CD4-positive, alpha-beta T cell treated with Interleukin-6 at 100 ng/mL for 8 hours (primary cell): ENCODE measurements at places on chromosomes 11 and 22.
A peak's percentile ranks its signal among the peaks of the same experiment; 100 is the strongest.

GRCh38 chr22:46366801-46367706, 31.5 kb downstream of the TRMU start:
- DNase-seq, result no peak

- peak; percentile 15 for DNase-seq
Observed at GRCh38 chr11:47259232-47259977, 1.6 kb downstream of the NR1H3 start.

GRCh38 chr11:2277933-2278523, 7.6 kb upstream of the ASCL2 start:
- DNase-seq, result no peak

DNA sequence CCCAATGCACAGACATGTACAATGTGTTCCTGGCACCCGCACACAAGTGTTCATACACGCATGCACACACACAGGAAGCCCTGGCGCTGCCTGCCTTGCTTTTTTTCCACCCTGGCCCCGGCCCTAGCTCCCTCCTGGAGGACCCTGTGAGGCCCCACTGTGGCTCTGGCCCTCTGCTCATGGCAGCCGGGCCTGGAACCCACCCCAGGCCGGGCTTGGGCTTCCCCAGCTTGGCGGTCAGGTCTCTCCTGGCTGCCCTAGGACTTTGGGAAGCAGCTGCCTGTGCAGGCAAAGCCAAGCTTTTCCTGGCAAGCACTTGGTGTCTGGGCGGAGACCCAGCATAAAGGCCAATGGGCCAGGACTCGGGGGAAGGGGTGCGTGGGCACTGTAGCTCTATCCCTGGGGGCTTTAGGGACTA, 30.5 kb downstream of the CD82 start:
- DNase-seq, result peak; percentile 33

- no peak for DNase-seq
Observed at GRCh38 chr11:124445646-124446150, at the start of gene OR8B8. Gene OR8B8, minus strand, starts transcription at chr11:124445696. Its CDS starts 4,611 bp downstream, at chr11:124441085.

GRCh38 chr22:27720860-27721259, 80.7 kb downstream of the MN1 start:
- no peak for DNase-seq

GRCh38 chr22:25823276-25823675, 81.3 kb downstream of the MYO18B start:
- no peak for DNase-seq

- no peak for DNase-seq
Observed at GRCh38 chr11:12698048-12698447, 23.8 kb downstream of the TEAD1 start.

DNA sequence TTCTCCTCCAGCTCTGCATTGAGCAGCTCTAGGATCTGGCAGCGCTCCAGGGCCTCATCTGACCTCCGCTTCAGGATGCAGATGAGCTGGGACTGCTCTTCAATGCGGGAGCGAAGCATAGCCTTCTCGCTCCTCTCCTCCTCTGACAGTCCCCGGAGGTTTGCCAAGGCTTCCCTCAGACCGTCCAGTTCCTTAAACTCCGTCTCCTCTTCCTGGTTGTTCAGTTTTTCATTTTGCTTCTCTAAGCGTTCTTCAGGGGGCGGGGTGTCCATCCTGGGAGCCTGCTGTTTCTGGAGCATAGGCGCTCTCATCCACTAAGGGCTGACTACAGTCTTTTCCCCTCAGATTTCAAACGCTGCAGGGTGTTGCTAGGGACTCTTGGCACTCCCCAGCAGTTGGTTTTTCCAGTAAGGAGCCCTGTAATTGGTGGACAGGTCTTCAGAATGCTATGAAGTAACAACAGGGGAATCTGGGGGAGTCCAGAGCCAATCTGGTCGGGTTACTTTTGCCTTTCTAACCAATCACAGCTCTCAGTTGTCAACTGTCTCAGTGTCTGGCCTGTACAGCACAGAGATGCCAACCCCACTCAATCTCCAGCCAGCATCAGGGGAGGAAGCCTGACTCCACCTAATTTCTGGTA, at the start of gene CCDC89:
Gene CCDC89 (minus strand): TSS at position 376 of the 640 bp plus-strand sequence. CDS start 65 bp downstream, at position 311.
- no peak for DNase-seq

DNA sequence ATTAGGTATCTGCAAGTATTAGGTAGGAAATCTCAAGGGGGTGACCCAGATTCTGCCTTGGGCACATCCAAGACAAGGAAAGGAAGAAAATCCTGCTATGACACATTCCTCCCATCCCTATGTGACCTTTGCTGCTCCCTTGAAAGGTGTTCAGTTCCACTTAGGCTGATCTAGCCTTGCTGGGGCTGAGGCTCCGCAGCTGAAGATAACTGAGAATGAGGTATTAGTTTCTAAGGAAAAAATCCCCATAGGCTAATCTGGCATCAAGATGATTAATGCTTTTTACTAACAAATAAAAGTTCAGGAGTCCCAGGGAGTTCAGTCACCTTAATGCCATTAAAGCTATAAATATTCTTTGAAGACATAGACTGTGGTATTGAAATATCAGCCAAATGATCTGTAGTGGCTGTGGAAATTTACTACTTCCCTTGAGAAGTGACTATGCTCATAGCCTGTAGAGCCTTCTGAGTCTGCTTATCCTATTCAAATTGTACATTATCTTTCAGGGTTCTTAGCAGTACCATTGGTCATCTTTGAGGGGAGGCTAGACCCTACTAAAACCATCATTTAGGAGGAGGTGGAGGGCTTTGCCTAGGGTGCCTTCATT, 239.9 kb upstream of the RAG2 start:
- DNase-seq, result no peak

GRCh38 chr22:37518509-37519267, 527 bp downstream of the CARD10 start:
- DNase-seq, result no peak

DNA sequence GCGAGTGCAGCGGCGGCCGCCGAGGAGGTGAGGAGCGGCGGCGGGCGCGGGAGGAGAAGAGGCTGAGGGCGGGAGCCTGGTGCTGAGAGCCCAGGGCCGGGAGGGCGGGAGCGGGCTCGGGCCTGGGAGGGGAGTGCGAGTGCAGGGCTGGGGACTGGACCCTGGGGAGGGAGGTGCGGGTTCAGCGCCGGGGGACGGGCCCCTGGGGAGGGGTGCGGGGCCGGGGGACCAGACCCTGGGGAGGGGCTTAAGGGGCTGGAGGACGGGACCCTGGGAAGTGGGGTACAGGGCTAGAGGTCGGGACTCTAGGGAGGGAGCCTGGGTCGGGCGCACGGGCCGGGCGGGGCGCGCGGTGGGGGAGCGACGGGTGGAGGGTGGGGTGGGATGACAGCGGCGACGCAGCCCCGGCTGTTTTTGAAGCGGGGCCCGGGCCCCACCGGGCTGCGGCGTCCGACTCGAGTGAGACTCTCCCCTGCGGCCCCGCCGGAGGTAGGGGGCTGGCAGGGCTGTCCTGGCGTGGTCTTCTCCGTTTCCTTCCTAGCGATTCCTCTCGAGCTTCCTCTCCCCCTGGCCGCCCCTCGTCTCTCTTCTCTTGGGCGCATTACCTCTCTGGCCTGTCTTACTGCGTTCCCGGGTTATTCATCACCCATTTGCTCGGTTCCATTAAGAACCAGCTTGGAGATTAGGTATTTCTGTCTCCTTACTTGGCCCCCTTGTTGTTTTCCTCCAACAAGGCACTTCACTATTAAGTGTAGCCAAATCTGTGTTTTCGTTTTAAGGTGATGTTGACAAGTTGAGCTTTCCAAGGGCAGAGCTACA, 754 bp downstream of the NUP50 start:
- peak; percentile 12 for DNase-seq

- no peak for DNase-seq
Observed at GRCh38 chr22:23242473-23243001, 62.2 kb downstream of the BCR start.

DNA sequence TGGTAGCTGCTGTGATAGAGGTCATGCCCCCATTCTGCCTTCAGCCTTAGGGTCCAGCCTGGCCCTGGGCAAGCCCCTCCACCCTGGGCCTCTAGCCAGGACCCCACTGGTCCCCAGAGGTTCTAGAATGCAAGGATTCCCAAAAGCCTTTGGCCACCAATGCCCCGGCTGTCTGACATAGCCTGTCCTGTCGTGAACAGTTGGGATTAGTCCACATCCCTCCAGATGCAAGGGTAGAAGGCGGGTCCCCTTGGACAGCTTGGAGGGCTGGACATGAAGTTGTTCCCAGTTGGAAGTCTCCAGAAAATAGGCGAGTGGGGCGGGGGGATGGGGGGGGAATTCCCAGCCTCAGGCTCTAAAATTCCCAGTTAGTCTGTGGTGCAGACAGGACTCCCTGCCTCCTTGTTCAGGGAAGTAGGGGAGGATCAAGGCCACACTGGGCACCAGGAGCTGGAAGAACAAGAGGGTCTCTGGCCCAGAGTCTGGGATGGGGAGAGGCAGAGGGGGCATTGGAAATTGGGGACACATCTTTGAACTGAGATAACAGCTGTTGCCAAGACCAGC, 5.2 kb upstream of the ADORA2A start:
- no peak for DNase-seq

GRCh38 chr11:37630866-37631265, 1032.8 kb upstream of the RAG2 start:
- DNase-seq, result no peak

DNA sequence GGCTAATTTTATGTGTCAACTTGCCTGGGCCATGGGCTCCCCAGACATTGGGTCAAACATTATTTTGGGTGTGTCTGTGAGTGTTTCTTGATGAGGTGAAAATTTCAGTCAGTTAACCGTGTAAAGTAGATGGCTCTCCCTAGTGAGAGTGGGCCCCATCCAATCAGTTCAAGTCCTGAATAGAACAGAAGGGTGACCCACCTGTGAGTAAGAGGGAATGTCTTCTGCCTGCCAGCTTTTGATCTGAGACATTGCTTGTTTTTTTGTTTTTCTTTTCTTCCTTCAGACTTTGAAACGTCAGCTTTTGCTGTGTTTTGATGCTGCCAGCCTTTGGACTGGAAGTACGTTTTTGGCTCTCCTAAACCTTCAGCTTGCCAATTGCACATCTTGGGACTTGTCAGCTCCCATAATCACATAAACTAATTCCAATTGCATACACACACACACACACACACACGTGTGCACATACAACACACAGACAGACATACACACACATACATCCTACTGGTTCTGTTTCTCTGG, 300.1 kb downstream of the CNTN5 start:
- no peak for DNase-seq

GRCh38 chr22:44399906-44400762, 87.4 kb upstream of the SHISAL1 start:
- DNase-seq, result no peak

GRCh38 chr22:39937906-39938305, 22.3 kb upstream of the TMA7B start:
- peak; percentile 50 for DNase-seq

- DNase-seq, result no peak
Observed at GRCh38 chr11:1308743-1309497, 512 bp downstream of the TOLLIP start.

- no peak for DNase-seq
Observed at GRCh38 chr11:85027346-85027745, 599.8 kb downstream of the DLG2 start.

GRCh38 chr11:133383201-133383600, 149.1 kb downstream of the OPCML start:
- no peak for DNase-seq

- DNase-seq, result no peak
Observed at GRCh38 chr11:92692826-92693546, 276.5 kb upstream of the MTNR1B start.

- no peak for DNase-seq
Observed at GRCh38 chr11:88292171-88292843, 45.2 kb downstream of the CTSC start.

GRCh38 chr22:23409976-23410375, 170.1 kb downstream of the IGLL1 start:
- DNase-seq, result no peak

- DNase-seq, result no peak
Observed at GRCh38 chr22:40499209-40499623, 128.8 kb downstream of the SGSM3 start.

GRCh38 chr11:117511931-117512539, 184.4 kb downstream of the CEP164 start:
- no peak for DNase-seq

- no peak for DNase-seq
Observed at GRCh38 chr22:32722441-32722840, 79.1 kb upstream of the TIMP3 start.

DNA sequence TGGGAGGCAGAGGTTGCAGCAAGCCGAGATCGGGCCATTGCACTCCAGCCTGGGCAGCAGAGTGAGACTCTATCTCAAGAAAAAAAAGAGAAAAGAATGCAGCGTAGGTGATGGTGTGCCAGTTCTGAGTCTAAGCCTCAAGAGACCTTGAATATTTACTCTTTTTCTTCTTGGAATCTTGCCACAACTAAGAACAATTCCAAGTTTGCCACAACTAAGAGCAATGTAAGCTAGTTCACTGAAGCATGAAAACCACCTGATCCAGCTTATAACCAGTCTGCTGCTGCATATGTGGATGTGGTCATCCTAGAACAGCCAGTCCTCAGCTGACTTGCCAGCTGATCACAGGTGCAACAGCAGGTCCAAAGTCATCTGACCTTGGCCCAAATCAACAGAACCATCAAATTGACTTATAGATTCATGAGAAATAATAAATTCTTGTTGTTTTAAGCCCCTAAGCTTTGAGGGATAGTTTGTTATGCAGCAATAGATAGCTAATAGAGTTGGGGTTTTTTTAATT, 25.4 kb upstream of the SEZ6L start:
- no peak for DNase-seq

- no peak for DNase-seq
Observed at GRCh38 chr11:8531982-8532381, 62.0 kb downstream of the STK33 start.

DNA sequence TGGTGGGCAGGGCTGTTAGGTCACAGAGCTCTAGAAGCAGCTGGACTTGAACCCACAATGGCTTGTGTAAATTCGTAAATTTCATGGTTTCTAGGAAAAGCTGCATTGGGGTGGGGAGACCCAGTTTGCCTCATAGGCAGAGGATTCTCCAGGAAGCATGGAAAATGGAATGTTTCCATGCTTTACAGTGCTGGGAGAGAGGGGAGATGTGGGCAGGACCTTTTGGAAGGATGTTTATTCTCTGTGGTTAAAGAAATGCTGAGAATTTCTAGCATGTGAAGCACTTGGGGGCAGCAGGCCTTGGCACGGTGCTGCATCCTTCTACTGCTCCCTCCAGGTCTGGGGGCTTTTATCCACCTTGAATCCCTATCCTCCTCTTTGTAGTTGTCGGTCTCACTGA, 46.3 kb downstream of the TRAF6 start:
- no peak for DNase-seq

- no peak for DNase-seq
Observed at GRCh38 chr11:120343429-120343828, 7.2 kb downstream of the ARHGEF12 start.

DNA sequence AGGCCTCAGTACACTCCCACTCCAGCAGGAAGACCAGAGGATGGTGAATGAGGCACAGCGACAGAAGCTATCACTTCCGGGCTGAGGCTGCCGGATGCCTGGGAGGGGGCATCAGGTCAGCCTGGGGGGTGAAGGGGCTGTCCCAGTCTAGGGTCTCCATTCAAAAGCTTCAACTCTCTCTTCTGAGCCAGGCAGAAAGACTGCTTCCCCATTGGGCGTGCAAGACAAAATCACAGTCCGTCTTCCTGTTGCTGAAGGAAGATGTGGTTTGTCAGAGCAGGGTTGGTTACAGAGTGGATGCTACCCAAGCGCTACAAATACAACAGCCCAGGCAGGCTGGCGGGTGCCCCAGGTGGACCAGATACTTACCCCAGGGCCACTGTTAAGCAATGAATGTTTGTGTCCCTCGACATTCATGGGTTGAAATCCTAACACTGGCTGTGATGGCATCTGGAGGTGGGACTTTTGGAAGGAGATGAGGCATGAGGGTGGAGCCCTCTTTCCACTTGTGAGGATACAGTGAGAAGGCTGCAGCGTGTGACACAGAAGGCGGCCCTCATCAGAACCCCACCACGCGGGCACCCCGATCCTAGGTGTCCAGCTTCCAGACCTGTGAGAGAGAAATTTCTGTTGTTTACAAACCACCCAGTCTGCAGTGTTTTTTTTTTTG, 12.0 kb downstream of the UPK3A start:
- DNase-seq, result peak; percentile 64

- DNase-seq, result no peak
Observed at GRCh38 chr22:33438273-33438672, 380.1 kb upstream of the SYN3 start.
